ENCODE measurements at places on chromosomes 3 and 15.

- no peak for DNase-seq
Measured at GRCh38 chr3:172559020-172559419, 35.8 kb upstream of the TNFSF10 start.

DNA sequence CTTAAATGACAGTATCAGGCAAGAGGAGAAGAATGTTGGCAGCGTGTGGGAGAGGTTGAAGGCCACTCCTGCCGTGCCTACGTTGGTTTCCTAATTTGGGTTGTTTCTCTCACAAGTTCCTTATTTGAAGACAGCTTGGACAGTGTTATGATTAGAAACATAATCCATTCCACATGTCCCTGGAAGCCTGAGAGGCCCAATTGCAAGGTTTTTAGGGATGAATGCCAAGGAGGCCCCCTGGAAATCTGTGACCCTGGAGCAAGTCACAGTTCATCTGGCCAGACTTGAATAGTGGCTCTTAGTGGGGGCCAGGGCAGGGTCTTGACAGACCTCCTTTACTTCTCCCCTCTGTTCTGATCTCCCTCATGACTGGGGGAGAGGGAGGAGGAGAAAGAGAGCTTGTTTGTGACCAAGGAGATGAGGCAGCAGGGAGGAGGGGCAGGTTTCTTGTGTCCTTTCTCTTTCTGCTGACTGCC, 584.4 kb upstream of the TBL1XR1 start:
- no peak for DNase-seq

DNA sequence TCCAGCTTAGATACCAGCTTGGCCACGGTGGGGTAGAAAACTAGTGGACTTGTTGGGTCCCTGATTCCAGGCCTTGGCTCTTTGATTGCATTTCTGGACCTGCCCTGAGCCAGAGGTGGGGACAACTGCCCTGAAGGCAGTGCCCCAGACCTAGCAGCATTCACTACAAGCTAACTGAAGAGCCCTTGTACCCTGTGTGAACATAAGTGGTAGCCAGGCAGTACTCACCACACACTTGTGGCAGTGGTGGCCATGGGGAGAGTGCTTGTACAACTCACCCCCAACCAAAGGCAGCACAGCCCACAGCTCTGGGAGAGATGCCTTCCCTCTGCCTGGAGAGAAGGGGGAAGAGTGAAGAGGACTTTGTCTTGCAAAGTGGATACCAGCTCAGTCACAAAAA, 177.3 kb upstream of the NAALADL2 start:
- no peak for DNase-seq

- no peak for DNase-seq
Measured at GRCh38 chr3:31188112-31188511, 293.7 kb upstream of the GADL1 start.

- DNase-seq = no peak
Measured at GRCh38 chr3:149339931-149340309, 6.5 kb upstream of the TM4SF18 start.

- DNase-seq = no peak
Measured at GRCh38 chr3:126704494-126705214, 614 bp downstream of the CHCHD6 start.

DNA sequence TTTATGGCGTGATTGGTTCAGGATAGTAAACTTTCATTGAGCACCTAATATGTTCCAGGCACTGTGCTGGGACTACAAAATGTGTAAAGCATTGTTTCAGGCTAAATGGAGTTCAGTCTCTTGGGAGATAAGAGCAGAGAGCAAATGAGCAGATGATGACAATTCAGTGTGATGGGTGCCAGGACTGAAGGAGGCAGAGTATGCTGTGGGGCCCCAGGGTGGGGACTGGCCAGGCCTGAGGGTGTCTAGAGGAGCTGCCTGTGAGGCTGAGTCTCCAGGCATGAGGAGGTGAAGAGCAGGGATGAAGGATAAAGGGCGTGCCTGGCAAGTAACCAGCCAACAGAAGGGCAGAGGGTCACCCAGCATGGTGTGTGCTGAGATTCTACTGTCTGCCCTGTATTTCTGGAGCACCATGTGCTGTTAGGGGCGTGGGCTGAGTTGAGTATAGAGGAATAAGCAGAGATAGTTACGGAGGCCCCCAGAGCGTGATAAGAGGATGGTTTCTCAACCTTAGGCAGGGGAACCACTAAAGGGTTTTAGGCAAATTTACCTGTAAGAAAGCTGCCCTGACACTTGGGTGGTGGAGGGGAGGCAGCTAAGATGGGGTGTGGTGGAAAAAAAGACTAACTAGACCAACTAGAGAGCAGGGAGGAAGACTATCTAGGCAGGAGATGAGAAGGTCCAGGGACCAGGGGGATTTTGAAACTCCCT, 38.5 kb downstream of the EPHB1 start:
- DNase-seq = no peak

DNA sequence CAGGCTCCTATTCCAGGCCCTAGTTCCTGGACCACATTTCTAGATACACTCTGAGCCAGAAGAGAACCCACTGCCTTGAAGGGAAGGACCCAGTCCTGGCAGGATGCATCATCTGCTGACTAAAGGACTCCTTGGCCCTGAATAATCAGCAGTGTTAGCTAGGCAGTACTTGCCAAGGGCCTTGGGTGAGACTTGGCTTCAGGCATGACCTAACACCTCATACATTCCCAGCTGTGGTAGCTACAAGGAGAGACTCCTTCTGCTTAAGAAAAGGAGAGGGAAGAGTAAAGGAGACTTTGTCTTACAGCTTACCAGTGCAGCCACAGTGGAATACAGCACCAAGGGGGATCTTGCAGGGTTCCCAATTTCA, 26.4 kb downstream of the PEAK1 start:
- no peak for DNase-seq

DNA sequence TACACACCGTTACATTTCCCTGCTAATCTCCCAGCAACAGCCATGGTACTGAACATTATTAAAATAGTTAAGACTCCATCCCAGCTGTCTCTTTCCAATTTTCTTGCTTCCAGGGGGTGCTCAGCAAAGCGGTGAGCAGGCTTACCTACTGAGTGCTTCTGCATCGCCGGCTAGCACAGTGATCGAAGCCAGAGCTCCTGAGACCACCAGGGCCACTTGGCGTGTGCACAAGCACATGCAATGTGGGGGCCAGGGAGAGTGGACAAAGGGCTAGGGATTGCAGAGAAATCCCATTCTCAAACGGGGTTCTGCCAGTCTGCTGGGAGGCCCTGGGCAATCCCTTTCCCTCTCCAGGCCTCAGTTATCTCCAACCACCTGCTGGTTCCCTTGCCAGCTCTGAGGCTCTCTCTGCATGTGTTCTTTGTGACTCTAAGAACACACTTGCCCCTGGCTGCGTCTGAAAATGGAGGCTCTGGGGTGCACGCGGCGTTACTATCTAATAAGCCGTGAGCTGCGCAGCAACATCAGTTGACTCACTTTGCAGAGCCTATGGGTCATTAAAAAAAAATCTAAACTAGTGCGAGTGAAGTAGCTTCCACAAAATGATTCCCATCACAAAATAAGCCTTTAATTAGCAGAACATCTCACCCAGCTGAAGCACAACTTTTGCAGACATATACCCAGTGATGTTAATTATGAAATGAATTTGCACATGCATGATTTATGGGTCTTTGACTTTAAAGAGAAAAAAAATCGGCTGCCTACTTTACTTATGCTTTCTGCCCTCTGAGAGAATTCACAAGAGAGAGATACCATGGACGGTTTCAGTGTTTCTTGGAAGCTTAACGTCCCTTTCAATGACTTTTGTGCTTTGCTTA, 271.5 kb downstream of the TLE3 start:
- no peak for DNase-seq
